Activated T-cell treated with anti-CD3 and anti-CD28 coated beads for 24 hours (primary cell): ENCODE measurements at places on chromosomes 12 and 14.

- DNase-seq: no peak
Measured at GRCh38 chr12:121114019-121114639, 18.5 kb upstream of the P2RX7 start.

- DNase-seq: no peak
Measured at GRCh38 chr14:73759183-73759713, 45.1 kb upstream of the PNMA1 start.

- DNase-seq: no peak
Measured at GRCh38 chr14:79062226-79062625, 892.1 kb downstream of the NRXN3 start.

GRCh38 chr14:33068626-33069025, 129.9 kb downstream of the NPAS3 start:
- DNase-seq: no peak

DNA sequence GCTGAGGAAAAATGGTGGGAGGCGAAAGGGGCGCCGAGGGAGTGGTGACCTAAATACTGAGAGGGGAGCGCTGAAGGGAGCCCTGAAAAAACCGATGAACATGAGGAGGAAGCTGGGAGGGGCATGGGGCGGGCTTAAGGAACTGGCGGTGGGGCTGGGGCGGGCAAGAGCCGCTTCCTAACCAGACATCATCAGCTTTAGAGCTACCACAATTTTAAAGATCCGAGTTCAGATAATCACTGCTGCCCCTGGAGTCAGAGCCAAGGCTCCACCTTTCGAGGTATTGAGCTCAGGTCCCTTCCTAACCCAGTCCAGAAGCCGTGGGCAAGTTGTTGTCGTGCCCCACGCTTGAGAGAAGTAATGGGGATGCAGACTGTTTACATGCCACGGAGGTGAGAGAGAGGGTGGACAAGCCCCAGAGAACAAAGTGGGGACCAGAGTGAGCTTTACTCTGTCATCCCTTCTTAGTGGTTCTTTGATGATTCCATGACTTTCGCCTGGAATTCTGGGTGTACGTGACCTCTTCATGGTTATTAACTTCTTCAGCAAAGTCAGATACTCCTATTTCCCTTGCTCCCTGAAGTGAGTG, 393 bp downstream of the ORMDL2 start:
- no peak for DNase-seq

DNA sequence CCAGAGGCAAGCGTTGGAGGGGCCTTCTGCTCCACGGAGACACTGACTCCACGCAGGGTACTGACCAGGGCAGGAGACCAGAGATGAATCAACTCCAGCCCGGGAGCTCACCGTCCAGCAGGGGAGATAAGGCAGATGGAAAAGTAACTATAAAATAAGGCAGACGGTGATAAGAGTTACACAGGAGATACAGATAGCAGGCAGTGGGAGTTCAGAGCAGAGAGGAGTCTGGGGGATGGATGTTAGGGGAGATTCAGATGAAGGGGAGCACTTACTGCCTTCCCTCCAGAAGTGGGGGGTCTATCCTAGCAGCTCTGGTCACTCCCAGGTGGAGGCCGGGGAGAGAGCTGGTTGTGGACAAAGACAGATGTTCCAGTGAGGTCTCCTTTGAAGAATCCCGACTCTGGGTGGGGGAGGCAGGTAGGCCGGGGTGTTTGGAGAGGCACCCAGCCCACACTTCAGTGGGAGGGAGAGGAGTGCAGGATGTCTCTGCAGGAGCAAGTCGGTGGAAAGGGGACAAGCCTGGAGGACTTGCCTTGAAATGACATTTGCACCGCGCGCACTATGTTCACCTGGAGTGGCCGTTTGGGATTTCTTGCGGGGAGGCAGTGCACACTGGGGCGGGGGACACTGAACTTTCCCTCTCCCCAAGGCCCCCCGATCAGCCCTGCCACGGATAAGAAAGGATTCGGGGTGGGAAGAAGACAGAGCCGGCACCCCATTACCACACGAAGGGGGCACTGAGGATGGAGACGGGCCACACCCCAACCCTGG, 1.2 kb downstream of the PITPNM2 start:
- DNase-seq: no peak
